ENCODE measurements at places on chromosomes 5 and 9.

GRCh38 chr9:129414377-129414992 is 206.4 kb downstream of the C9orf50 start:
- peak; percentile 83 for DNase-seq

GRCh38 chr9:74765481-74765971 is 122.2 kb downstream of the TRPM6 start:
- DNase-seq, result no peak

- peak; percentile 85 for DNase-seq
These were observed 162.0 kb downstream of the C9orf50 start for GRCh38 chr9:129458663-129459546.

DNA sequence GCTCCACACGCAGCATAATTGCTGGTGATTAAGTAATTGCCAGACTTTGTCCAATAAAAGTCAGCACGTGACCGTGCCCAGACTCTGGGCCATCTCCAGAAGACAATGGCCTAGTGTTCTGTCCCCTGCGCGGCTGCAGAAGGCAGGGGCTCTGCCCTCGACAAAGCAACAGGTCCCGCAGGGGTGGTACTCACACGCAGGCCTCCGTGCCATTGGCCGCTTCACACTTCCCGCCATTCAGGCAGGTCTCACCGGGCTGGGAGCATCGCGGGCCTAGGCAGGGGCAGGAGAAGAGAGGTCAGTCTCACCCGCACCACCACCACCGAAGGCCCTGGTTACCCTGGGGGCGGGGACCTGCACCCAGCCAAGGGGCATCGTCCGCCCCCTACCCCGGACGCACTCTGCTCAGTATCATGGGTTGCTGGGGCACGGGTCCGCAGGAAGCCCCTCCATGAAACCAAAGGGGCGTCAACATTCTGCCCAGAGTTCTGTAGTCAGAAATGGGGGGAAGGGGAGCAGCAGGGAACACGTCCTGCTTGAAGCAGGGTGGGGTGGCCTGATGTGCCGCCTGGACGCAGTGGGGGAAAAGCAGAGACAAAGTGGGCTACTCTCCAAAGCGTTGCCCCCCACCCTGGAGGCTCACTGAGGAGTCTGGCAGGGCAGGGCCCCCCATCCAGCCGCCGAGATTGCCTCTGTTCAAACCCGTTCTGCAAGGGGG is 1.9 kb downstream of the NOTCH1 start:
- peak; percentile 79 for DNase-seq

- DNase-seq, result peak; percentile 99
These were observed at the start of gene NAIF1 for GRCh38 chr9:128066713-128067644. NAIF1 (minus strand) TSS chr9:128067320; CDS start chr9:128067101, 219 bp downstream.
